NCI-H774 (cell line): ENCODE measurements at places on chromosomes 16 and 17.

DNA sequence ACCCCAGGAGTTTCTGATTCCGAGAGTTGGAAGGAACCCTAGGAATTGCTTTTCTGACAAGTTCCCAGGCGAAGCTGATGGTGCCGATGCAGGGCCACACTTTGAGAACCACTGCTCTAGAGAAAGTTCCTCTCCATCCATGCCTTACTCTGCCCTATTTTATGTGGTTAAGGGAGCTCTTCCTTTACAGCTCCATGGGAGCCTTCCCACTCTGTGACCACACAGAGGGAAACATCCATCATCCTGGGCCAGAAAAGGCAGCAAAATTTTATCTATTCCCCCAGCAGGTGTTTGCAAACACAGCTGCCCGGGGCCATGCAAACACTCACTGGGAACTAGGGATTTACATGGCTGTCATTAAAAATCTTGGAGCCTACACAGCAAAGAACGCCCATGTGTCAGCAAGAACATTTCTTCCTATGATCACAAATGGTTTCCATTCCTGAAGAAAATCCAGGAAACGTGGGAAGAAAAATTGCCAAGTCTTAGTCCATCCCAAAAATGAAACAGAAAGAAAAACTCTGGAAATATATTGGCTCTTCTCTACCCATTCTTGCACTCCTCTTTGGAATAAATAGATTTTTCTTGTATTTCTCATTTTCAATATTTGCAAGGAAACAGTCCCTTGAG, 252.7 kb downstream of the PMP22 start:
- DNase-seq = peak; percentile 8

GRCh38 chr17:64135000-64135399, 5.1 kb upstream of the ERN1 start:
- no peak for DNase-seq

DNA sequence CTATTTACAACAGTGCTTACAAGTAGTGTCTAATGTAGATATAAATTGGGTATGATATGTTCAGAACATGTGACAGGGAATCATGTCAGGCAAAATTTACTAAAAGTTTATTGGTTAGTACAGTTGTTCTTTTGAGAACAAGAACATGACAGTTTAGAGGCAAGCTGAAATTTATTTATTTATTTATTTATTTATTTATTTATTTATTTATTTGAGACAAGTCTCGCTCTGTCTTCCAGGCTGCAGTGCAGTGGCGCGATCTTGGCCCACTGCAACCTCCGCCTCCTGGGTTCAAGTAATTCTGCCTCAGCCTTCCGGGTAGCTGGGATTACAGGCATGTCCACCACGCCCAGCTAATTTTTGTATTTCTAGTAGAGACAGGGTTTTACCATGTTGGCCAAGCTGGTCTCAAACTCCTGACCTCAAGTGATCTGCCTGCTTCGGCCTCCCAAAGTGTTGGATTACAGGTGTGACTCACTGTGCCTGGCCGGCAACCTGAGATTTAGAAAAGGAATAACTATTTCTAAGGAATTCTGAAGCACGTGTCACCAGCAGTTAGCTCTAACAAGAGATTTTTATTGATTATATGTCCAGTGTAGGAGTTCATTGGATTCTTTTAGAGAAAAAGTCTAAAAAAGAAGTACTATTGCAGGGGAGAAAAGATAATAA, 24.9 kb downstream of the MRTFB start:
- DNase-seq = no peak

DNA sequence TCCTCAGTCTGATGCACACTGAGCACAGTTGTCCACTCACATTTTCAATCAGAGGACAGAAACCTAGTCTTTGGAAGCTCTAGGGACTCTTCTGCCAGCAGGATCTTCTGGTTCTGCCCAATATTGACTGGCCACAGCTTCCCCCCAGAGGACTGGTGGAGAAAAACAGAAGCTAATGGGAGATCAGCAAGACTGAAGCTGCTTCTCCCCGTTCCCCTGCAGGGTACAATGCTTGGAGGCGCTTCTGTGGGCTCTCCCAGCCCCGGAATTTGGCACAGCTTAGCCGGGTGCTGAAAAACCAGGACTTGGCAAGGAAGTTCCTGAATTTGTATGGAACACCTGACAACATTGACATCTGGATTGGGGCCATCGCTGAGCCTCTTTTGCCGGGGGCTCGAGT, 10.3 kb downstream of the EPX start:
- DNase-seq = no peak
